ENCODE measurements at places on chromosomes 6 and 20.

DNA sequence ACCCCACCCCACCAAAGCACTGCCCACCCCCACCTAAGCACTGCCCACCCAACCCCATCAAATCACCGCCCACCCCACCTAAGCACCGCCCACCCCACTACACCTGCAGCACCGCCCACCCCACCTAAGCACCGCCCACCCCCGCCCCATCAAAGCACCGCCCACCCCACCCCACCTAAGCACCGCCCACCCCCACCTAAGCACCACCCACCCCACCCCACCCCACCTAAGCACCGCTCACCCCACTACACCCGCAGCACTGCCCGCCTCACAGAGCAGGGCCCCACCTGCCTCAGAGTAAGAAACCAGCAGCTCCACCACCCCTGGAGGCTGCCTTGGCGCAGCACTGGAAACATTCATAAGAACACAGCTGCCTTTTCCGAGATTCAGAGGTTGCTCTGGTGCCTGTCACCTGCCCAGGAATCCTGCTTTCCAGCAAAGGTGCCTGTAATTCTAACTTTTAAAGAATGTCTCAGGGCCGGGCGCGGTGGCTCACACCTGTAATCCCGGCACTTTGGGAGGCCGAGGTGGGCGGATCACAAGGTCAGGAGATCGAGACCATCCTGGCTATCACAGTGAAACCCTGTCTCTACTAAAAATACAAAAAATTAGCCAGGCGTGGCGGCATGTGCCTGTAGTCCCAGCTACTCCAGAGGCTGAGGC is 148.2 kb downstream of the BMP7 start:
- no peak for DNase-seq

DNA sequence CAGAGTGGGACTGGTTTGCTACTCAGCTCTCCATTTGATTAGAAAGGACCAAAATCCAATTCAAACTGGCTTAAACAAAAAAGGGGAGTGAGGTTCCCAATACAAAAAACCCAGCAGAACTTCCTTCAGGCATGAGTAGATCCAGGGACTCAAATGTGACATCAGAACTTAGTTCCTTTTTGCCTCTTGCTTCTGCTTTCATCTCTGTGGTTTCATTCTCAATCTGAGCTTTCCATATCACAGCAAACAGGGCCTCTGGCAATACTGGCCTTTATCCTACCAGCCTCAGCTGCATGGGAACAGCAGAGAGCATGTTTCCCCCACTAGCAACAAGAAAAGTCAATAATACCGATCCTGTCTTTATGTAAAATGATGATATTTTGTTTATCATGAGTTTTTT is 28.6 kb upstream of the PRELID3B start:
- no peak for DNase-seq

- DNase-seq = no peak
Measured at GRCh38 chr6:25377664-25378063, 98.5 kb downstream of the CARMIL1 start.

DNA sequence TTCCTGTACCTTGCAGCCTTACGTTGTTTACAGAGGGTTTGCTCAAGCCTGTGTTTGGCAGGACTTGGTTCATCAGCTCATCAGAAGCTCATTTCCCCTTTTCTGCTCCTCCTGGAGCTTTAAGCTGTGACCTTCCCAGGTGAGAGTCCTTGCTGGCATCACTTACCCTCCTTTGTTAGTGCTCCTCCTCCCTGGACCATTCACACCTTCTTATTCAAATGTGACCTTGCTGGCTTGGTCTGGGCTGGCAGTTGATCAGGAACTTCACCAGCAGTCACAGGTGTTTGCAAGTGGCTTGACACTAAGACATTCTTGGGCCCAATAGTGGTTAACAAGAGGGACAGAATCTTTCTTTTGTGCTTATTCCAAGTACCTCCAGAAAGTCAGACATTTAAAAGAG is 148.8 kb downstream of the C6orf58 start:
- DNase-seq = no peak

DNA sequence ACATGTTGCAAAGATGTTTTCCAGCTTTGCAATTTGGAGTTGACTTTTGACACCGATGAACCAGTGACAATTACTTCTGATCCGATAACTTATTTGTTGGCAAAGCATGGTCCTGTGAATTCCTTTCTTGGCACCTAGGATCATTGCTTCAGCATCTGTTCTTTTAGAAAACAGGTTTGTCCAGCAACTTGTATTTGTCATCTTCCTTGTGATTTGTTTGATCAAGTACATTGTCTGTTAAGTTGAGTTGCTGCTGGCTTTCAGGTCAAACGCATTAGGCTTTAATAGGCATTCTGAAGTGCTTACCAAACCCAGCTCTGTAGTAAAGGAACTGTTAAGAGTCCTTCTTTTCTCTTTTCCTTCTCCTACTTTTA is 192.4 kb upstream of the ZNF217 start:
- no peak for DNase-seq

- no peak for DNase-seq
Measured at GRCh38 chr20:36824142-36824940, 50.8 kb upstream of the DSN1 start.

- DNase-seq = no peak
Measured at GRCh38 chr20:24480509-24480908, 11.1 kb downstream of the SYNDIG1 start.

DNA sequence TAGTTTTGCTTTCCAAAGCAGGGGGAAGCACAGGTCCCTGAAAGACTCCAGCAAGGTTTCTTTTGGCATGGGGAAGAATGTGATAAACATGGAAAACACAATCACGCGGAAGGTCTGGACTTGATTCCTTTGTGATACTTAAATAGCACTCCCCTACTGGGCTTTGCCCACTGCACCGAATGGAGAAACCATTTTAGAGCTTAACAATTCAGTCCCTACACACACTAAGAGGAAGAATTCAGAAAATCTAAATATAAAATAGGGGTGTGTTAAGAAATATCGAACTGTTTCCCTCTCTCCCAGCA is 71.4 kb upstream of the NHSL1 start:
- no peak for DNase-seq

- DNase-seq = no peak
Measured at GRCh38 chr6:154058963-154059680, 20.1 kb downstream of the OPRM1 start.

- DNase-seq = peak; percentile 80
Measured at GRCh38 chr6:7671076-7671475, 54.8 kb upstream of the BMP6 start.

- DNase-seq = peak; percentile 85
Measured at GRCh38 chr20:2151858-2152281, 50.2 kb downstream of the STK35 start.

- peak; percentile 20 for DNase-seq
Measured at GRCh38 chr6:160510199-160510598, 153.9 kb downstream of the LPA start.

GRCh38 chr6:14082771-14083170 is 34.8 kb upstream of the CD83 start:
- DNase-seq = no peak

- no peak for DNase-seq
Measured at GRCh38 chr6:128763599-128764300, 119.2 kb upstream of the LAMA2 start.

GRCh38 chr6:130008236-130008873 is 10.0 kb upstream of the L3MBTL3 start:
- DNase-seq = no peak

DNA sequence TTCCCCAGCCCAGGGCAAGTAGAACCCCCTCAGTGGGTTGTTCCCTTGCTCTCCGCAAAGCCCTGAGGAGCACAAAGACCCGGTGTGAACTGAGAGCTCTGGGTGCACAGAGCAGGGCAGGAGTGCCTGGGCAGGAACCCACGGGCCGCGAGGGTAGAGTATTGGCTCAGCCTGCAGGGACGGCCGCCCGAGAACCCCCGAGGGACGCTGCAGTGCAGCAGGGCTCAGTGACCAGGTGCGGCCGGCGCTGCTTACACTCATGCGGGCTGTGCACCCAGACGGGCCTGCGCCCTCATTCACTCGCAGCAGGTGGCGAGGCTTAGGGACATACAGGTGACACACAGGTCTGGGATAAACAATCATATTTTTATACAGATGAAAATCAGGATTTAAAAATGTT is 51.9 kb upstream of the PDE10A start:
- DNase-seq = no peak

DNA sequence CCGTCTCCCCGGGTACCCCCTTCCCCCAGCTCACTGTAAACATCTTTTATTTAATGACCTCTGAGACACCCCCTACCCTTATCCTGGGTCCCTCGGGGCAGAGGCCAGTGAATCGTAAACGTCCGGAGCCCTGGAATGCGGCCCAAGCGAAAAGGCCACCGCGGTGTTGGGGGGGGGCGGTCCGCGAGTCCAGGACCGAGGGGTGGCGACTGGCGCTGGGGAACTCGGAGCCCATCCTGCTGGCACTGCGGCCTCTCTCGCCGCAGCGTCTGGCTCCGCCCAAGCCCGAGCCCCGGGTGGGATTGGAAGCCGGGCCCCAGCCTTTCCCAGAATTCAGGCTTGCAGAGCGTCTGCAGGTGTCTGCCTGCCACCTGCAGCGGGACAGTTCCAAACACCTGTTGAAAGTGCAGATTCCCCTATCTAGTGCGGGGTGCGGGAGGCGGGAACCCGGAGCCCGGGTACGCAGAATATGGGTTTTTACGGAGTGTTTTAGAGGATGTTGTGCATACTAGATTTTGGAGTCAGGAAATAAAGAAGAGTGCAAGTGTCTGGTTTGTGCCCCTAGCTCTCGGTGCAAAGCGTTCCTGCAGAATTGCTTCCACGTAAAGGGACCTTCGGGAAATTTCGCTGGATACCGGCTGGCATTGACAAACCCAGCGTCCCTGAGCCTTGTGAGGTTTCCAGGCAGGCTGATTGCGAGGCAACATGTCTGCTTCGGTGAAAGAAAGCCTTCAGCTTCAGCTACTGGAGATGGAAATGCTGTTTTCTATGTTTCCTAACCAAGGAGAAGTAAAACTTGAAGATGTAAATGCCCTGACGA is 800 bp downstream of the RWDD2A start:
- peak; percentile 21 for DNase-seq

GRCh38 chr20:46013829-46014516 is 5.3 kb downstream of the MMP9 start:
- peak; percentile 15 for DNase-seq

DNA sequence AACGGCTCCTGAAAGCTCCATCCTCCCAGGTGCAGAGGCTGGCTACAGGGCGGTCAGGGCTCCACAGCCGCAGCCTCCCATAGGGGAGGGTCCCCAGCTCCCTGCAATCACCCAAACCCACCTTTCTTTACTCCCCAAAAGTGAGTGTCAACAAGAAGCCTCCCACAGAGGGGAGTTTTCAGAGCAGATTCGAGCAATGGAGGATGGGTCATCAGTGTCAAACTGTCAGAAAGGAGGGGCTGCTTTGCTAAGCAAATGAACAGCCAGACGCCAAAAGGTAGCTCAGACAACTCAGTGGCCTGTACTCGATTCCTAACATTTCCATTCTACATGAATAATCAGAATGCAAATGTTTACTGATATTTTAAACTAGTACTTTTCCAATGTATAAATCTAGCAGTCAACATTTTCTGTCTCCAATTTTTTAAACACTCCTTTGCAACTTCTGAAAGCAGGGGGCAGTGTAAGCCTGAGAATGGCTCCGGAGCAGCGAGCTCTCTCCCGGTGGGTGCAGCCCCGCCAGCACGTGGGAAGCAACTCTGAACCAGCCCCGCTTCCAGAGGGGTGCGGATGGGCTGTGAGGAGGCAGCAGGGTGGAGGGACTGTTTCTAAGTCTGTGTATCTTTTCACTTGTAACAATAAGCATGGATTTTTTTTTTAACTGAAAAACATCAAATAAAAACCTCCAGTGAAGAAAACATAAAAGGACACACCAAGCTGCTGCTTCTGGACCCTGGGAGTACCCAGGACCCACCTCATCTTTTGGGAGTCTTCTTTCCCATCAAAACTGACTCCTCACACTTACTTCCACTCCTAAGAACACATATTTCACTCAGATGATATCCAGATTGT is 54.9 kb downstream of the TAF4 start:
- DNase-seq = peak; percentile 42

DNA sequence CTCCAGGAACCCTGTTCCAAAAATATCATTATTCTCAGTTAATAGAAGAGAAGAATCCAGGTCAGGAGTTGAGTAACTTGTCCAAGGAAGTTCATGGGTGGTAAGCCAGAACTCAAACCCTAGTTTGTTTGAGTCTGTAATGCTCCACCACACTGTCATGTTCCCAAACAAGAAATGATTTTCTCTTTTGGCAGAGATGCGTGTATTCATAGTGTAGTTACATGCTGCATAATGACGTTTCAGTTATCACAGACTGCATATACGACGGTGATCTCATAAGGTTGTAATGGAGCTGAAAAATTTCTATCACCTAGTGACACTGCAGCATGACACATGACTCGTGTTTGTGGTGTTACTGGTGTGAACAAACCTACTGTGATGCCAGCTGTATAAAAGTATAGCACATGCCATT is 102.6 kb downstream of the TULP4 start:
- peak; percentile 42 for DNase-seq

- peak; percentile 79 for DNase-seq
Measured at GRCh38 chr20:37345339-37346235, at the start of gene SRC. Gene SRC (plus strand): TSS chr20:37346140. CDS start chr20:37384154, 38,014 bp downstream.

DNA sequence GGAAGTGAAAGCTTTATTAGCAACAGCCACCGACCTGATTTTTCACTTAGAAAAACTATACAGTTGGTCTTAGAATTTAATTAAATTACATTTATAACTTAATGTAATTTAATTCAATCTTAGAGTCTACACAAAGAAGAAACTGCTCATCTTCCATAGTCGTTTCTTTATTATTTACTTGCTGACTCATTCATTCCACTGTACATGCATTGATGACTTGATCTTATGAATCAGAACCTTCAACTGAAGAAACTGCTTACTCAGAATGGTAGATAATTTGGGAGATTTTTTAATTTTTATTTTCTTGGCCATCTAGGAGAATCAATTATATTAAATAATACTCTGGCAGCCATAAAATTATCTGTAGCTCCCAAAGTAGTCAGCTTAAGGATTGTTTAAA is 1021.6 kb upstream of the FLRT3 start:
- DNase-seq = no peak

DNA sequence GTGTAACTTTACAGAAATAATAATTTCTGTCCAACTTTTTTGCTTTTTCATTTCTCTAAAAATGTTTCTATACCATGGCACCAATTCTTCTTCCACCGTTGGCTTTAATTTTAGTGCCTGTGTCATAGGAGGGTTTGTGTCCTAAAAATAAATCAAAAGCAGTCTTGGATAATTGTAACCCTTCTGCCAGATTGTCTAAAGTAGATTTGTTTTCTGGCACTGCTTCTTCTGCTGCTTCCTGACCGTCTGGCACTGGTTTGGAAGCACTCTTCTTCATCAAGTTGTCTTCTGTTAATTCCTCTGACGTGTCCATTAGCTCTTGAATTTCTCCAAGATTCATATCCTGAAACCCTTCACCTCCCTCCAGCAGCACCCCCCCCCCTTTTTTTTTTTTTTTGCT is 33.1 kb downstream of the SCAF8 start:
- peak; percentile 34 for DNase-seq

- no peak for DNase-seq
Measured at GRCh38 chr6:5481750-5482149, 220.4 kb downstream of the FARS2 start.

GRCh38 chr20:1994627-1995026 is 769 bp upstream of the PDYN start:
- DNase-seq = no peak

Data from AG10803 (cell line).